A549 treated with GW870086 at 1 μM for 4 hours (cell line): ENCODE measurements at places on chromosomes 1 and 21. TPM values are rescaled to one million over a fixed set of nuclear protein-coding genes. Genes with fewer than 3 reads are reported as not detected.

ATXN7L2 gene
- 1.7 to 2.3 TPM (median 2.1 TPM) in 5 replicates for total RNA-seq

MX2 gene
- total RNA-seq, result 0.15 TPM in 1 of 5 replicates, not detected in the others

AMPD1 gene
- total RNA-seq, result not detected in 5 replicates

SYTL1 gene
- total RNA-seq, result 0.25 to 1.0 TPM (median 0.54 TPM) in 5 replicates

SPRR2G gene
- total RNA-seq, result not detected in 5 replicates

FH gene
- 84.0 to 91.7 TPM (median 88.7 TPM) in 5 replicates for total RNA-seq

CEPT1 gene
- 12.0 to 13.2 TPM (median 12.9 TPM) in 5 replicates for total RNA-seq

PPIAL4G gene
- not detected in 5 replicates for total RNA-seq

ELF3 gene
- total RNA-seq, result 182 to 260 TPM (median 231 TPM) in 5 replicates

PLEKHO1 gene
- total RNA-seq, result 6.3 to 7.8 TPM (median 6.8 TPM) in 5 replicates

NKAIN1 gene
- 0.97 to 1.6 TPM (median 1.1 TPM) in 5 replicates for total RNA-seq

AMIGO1 gene
- 1.1 to 1.4 TPM (median 1.2 TPM) in 5 replicates for total RNA-seq

WLS gene
- 15.3 to 20.9 TPM (median 17.0 TPM) in 5 replicates for total RNA-seq

NBPF4 gene
- 0.05 to 0.14 TPM (median 0.14 TPM) in 3 of 5 replicates, not detected in the others for total RNA-seq

EVA1C gene
- 48.6 to 58.1 TPM (median 49.3 TPM) in 5 replicates for total RNA-seq

TBCE gene
- total RNA-seq, result 38.6 to 50.7 TPM (median 48.2 TPM) in 5 replicates

LCE2C gene
- total RNA-seq, result not detected in 5 replicates

PLPPR4 gene
- total RNA-seq, result not detected in 5 replicates

MATN1 gene
- 0.05 to 0.17 TPM (median 0.14 TPM) in 4 of 5 replicates, not detected in the other for total RNA-seq
